Activated T-cell treated with anti-CD3 and anti-CD28 coated beads for 4 hours (primary cell): ENCODE measurements at places on chromosomes 6 and 20.

GRCh38 chr20:62156592-62157386 lies 13.2 kb downstream of the SS18L1 start:
- peak; percentile 64 for DNase-seq

- no peak for DNase-seq
These were observed 944.7 kb downstream of the PHF3 start for GRCh38 chr6:64580346-64580745.

- DNase-seq, result no peak
These were observed 20.1 kb upstream of the FAM83C start for GRCh38 chr20:35312318-35312717.

GRCh38 chr6:37622646-37623071 lies 75.0 kb downstream of the MDGA1 start:
- DNase-seq, result peak; percentile 3

DNA sequence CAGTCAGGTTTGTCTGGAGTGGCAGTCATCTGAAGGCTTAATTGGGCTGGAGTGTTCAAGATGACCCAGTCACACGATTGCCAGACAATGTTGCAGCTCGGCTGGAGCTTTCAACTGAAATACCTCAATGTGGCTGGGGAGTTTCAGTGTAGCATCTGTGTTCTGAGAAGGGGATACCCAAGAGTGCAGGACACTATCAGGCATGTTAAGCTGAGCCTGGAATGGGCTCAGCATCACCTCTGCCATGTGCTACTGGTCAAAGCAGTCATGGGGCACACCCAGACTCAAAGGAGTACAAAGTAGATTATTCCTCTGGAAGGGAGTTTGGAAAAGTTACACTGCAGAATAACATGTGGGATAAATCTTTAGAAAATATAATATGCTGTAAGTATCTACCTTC lies 363.9 kb downstream of the KIF16B start:
- DNase-seq, result no peak

- no peak for DNase-seq
These were observed 47.9 kb upstream of the ARID1B start for GRCh38 chr6:156729248-156729647.

DNA sequence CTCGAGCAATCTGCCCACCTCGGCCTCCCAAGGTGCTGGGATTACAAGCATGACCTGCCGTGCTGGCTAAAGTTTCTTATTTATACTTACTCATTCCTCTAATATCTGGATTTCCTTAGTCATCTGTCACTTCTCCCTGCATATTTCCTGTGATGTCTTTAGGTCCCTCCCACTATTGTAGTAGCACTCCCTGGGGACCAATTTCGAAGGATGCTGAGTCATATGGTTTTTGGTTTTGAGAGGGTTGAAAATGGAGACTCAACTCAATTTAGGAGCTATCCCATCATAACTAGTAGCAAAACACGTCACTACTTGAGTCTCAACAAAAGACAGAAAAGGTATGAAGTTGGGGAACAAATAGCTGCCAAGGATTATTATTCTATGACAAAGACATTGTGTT lies 20.2 kb downstream of the MCUR1 start:
- no peak for DNase-seq
